ENCODE measurements at places on chromosomes 4 and X.

DNA sequence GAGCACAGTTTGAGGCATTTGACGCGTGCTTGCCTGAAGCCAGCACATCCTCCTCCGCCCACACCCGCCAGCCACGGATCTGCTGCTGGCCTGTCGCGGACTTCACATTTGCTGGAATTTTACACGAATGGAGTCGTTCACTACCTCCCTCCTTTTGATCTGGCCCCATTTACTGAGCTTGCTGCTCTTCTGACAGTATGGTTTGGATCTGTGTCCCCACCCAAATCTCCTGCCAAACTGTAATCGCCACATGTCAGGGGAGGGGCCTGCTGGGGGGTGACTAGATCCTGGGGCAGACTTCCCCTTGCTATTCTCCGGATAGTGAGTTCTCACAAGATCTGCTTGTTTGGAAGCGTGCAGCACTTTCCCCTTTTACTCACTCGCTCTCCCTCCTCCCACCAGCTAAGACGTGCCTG is 19.9 kb upstream of the CPLX1 start:
- DNase-seq, result no peak

DNA sequence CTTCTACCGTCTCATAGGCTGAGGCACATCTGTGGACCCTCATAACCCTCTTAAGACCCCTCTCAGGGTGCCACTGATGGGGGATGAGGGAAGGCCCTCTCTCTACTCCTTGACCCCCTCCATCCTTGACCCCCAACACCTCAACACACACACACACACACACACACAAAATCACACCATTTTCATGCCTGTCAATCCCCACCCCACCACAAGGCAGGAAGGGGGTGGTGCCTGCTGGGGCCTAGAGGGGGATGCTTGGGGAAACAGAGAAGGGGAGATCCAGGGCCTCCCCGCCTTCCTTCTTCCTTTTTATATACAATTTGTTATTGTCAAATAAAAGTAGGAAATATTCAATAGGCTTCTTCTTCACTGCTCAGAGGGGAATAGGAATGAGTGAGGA is 1.2 kb upstream of the EBP start:
- DNase-seq, result peak; percentile 34

DNA sequence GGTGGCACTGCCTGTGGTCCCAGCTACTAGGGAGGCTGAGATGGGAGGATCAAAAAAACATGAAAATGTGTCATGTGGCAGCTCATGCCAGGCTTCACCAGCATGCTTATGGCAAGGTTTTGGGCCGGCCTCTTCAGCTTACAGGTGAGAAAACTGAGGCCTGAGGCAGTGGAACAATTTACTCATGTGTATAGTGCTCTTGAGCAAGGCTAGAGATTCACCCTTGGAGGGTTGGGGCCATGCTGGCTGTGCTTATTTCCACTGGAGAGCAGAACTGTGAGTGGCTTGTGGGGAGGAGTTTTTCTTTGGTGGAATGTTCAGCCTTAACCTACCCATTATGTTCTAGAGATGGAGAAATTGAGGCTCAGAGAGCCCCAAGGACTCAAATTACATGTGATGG is 31.8 kb downstream of the NSD2 start:
- no peak for DNase-seq

GRCh38 chrX:63434665-63435064 is 83.5 kb upstream of the SPIN4 start:
- DNase-seq, result no peak

DNA sequence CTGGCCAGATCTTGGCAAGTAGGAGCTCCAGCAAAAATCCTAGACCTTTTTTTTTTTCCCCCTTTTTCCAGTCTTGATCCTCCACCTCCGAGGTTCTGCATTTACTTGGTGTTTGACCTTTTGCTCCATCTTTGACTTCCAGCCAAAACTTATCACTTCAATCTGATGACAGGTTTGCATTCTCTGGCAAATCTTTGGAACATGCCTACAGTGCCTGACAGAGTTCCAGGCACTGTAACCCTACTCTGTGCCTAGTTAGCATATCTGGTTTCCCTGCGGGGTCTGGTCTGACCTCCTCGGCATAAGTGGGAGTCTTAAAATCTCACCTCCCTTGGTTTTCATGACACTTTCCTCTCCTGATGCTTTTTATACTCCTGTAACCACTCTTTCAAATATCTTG is 39.4 kb upstream of the NR3C2 start:
- no peak for DNase-seq

DNA sequence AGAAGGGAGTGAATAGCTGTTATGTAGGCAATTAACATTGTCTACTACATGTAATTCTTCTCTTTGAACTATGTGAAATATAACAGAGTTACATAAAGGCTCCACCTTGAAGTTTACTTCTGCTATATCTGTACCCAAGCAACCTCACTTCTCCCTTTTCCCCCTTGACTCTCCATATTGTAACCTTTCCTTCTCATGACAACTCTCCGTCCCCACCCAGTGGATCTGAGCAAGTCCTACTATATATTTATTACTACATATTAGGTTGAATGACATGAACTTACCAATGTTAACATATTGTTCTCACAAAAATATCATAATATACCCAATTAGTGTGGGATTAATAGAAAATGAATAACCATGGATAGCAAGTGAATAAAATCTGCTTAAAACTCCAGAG is 93.2 kb upstream of the ATP8A1 start:
- peak; percentile 44 for DNase-seq

GRCh38 chr4:16289897-16290554 is 63.8 kb upstream of the TAPT1 start:
- DNase-seq, result peak; percentile 27

- DNase-seq, result no peak
Observed at GRCh38 chr4:129532573-129532972, 436.6 kb downstream of the C4orf33 start.

DNA sequence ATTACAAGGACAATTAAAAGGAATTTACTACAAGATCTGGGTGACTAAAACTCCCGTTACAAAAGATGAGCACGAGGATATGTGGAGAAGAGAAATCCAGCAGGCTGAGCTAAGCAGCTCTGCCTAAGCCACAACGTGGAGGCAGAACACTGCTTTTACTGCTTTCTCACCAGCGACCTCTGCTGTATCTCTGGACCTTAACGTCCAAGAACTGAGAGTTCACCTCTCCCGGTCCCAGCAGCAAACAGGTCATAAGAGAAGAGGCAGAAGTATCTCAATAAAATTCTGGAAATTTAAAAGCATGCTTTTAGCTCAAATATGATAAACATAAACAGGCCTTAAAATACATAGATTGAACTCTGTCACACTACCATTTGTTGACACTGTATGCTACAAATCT is 81.0 kb downstream of the ADGRA3 start:
- DNase-seq, result no peak

GRCh38 chr4:18684932-18685331 is 663.4 kb upstream of the LCORL start:
- no peak for DNase-seq

GRCh38 chr4:76708971-76709771 is 188.8 kb downstream of the SOWAHB start:
- no peak for DNase-seq

DNA sequence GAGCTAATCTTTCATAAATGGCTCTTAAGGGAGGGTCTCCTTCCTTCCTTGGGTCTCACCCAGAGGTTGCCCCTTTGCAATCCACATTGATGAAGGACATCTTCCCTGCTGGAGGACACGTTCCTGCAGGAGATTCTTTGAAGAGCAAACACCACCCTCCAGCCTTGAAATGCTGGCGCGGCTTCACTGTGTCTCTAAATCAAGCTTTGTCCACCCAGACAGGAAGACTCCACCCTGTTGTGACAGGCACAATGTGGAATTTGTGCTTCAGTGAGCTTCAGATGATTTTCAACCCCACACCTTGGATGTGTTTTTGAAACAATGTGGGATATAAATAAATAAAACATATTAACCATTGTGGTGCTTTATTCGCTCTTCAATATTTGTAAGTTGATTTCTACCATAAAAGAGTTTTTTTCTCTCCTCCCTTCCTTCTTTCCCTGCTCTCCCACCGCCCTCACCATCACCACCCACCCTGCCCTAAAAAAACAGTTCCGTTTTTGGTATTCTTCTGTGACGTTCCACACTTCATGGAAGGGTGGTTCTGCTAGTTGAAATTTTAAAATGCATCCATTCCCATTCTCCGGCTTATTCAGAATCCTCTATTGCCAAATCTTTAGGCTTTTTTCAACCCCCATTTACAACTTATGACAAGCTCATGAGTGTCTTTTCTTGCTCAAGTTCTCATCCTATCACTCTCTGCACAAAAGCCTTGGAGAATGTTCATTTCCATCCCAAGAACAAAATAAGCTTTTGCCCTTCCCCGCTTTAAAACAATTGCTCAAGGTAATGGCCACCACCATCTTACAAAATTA is 264.3 kb downstream of the RAPGEF2 start:
- DNase-seq, result no peak

GRCh38 chr4:25477221-25477620 is 100.2 kb downstream of the ANAPC4 start:
- no peak for DNase-seq

DNA sequence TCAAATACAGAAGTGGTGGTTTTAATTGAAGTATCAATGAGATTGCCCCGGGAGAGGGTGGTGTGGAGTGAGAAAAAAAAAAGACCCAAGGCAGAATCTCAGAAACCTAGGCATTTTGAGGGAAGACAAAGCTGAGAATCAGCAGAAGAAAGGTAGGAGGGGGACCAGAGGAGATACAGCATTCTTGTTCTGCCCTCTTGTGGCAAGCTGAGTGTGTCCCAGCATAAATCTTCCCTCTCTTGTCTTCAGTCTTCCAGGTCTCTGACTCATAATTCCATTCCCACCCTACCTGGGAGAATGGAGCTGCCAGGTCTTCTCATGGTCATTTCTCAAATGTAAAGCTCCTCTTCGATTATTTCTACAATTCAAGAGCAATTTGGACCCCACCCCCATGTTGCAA is 32.7 kb upstream of the MAGED1 start:
- DNase-seq, result peak; percentile 1

DNA sequence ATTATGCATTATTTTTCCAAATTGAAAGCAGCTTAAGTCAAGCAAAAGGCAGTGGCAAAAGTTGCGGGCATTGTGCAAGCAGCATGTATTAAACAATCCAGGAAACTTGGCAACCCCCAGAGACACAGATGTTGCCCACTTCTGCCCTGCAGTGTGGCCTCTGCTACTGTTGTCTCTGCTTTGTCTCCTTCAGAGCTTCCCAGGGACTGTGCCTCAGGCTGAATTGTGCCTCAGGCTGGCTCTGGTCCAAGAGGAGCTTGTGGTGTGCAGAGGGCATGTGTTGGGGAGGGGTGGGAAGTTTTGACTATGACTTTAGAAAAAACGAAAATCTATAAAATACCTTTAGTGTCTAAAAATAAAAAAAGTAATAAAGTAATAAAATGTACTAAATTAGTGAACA is 201.4 kb downstream of the CCSER1 start:
- no peak for DNase-seq

Measured in CD4-positive, alpha-beta T cell treated with Interleukin-10 for 1 hour (primary cell).